Tibial nerve (tissue), 4 donors: ENCODE measurements at places on chromosomes 7 and 10.

DNA sequence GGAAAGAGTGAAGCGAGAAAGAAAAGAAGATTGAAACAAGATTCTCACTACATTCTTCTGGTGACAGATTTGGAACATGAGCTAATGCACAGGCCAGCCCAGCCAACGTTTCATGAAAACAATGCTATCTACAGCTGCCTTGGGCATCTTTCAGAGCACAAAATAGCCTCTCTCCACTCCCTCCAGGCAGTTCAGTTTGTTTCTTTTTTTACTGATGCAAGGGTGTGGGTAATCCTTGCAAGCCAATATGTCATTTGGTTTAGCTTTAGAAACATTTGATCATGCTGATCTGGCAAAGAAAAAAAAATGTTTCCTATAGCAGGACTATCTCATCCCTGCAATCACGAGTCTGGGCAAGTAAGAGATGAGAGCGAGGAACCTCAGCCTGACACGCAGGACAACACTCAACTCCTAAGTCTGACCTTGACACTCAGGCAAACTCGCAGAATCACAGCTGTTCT, 35.9 kb downstream of the SVIL start:
- H3K4me1 ChIP-seq, result peaks cover 14% of the 10 kb centered on the region
- H3K27me3 ChIP-seq, result no peaks in the 10 kb centered on the region
- peak; percentile 40 for DNase-seq
- peak overlapping the region; percentile 63 for H3K27ac ChIP-seq
- H3K4me3 ChIP-seq, result no peak overlapping the region
- H3K36me3 ChIP-seq, result no peaks in the 10 kb centered on the region

DNA sequence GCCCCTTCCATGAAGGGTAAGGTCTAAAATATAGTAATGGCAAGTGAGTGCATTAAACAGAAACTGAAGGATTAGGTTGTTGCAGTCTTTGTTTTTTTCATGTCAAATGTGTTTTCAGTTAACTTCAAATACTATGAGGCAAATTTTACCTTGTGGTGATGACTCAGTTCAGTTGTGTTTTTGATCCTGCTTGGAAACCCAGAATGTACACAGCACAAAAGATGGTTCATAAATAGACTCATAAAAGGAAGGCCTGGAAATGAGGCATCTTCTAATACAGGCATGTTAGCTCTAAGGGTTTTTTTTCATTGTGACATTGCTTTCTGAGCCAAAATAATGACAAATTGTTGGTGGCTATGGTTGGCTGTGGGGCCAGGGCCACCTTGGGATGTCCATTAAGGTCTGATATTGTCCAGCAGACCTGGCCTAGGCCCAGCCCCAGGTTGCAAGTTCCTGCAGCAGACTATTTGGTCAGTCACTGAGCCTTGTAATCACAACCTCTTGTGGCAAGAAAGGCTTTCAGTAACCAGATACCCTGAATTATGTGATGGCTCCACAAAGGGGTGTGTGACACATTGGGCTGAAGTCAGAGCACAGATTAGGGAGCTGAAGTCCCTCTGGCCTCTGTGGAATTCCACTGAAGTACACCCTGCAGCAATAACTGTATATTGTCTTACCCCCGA, 69.0 kb upstream of the SAMD8 start:
- no peak overlapping the region for H3K4me3 ChIP-seq
- no peak overlapping the region for H3K27ac ChIP-seq
- DNase-seq, result no peak
- peaks cover 12% of the 10 kb centered on the region for H3K27me3 ChIP-seq

GRCh38 chr7:97357459-97357858, 240.0 kb downstream of the SDHAF3 start:
- no peaks in the 10 kb centered on the region for H3K4me1 ChIP-seq
- no peak overlapping the region for H3K27ac ChIP-seq
- H3K4me3 ChIP-seq, result no peak overlapping the region
- no peaks in the 10 kb centered on the region for H3K36me3 ChIP-seq
- no peaks in the 10 kb centered on the region for H3K27me3 ChIP-seq
- no peak for DNase-seq

DNA sequence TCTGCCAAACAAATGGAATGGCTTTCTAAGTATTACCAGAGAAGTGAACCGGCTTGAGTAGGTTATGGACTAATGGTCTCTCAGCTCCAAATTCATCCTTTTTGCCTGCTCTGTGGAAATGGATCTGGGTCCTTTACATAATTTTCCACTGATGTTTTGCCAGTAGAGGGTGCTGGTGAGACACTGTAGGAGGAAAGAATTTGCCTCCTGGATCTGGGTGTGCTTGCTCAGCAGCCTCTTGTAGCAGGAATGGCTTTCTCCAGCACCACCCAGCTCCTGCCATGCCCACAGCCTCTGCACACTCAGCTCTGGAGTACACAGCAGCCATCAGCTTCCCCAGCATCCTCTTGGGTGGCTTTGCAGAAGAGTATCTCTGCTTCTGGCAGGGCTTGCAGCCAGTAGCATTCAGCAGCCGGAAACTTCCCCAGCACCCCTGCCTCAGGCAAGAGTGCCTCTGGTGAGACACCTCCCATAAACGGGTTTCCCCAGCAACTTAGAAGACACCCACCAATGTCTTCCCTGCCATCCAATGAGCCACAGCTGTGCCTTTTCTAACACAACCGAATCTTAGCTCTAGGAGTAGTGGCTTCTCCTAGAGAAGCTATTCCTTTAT, 235.0 kb upstream of the PLPP4 start:
- H3K27ac ChIP-seq, result no peak overlapping the region
- H3K4me1 ChIP-seq, result no peaks in the 10 kb centered on the region
- no peaks in the 10 kb centered on the region for H3K36me3 ChIP-seq
- H3K4me3 ChIP-seq, result no peak overlapping the region
- DNase-seq, result no peak

DNA sequence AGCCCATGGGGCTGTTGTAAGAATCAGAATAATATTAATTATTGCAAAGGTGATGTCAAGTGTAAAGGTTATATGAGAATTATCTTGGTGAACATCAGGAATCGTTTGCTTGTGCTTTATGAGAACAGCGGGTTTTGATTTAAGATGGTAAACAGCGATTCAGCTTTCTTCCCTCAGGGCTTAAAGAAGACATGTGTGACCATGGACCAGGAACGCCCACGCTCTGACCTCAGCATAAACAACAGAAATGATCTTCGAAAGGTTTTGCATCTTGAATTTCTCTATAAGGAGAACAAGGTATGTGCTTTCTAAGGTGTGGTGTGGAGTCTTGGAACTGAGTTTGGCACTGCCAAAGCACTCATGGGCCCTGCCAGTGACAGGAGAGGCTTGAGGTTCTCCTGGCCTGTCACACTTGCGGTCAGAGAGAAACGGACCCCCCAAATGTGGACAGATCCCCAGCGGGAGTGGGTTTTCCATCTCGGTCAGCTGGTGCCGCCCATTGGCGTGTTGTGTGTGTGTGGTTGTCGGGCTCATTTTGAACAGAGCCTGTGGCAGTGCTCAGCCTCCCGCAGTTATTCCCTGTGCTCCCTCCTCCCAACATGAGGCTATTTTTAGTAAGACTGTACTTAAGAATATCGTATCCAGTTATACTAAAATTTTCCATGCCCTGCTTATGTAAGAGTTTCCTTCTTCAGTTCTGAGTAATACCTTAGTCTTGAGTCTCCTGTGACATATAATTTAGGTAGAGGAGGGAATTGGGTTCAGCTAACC, 7.2 kb downstream of the MINDY4 start:
- H3K4me3 ChIP-seq, result no peak overlapping the region
- H3K27me3 ChIP-seq, result no peaks in the 10 kb centered on the region
- DNase-seq, result no peak
- peaks cover 12% of the 10 kb centered on the region for H3K4me1 ChIP-seq
- H3K36me3 ChIP-seq, result peaks cover 45% of the 10 kb centered on the region

GRCh38 chr7:149877890-149878522, 4.2 kb downstream of the ATP6V0E2 start:
- H3K36me3 ChIP-seq, result peaks cover 36% of the 10 kb centered on the region
- no peak for DNase-seq
- no peak overlapping the region for H3K27ac ChIP-seq
- H3K4me3 ChIP-seq, result no peak overlapping the region
- H3K27me3 ChIP-seq, result no peaks in the 10 kb centered on the region

- no peak overlapping the region for H3K27ac ChIP-seq
- H3K4me1 ChIP-seq, result no peaks in the 10 kb centered on the region
- DNase-seq, result no peak
- H3K4me3 ChIP-seq, result no peak overlapping the region
Measured at GRCh38 chr7:121755818-121756552, 117.0 kb upstream of the PTPRZ1 start.

DNA sequence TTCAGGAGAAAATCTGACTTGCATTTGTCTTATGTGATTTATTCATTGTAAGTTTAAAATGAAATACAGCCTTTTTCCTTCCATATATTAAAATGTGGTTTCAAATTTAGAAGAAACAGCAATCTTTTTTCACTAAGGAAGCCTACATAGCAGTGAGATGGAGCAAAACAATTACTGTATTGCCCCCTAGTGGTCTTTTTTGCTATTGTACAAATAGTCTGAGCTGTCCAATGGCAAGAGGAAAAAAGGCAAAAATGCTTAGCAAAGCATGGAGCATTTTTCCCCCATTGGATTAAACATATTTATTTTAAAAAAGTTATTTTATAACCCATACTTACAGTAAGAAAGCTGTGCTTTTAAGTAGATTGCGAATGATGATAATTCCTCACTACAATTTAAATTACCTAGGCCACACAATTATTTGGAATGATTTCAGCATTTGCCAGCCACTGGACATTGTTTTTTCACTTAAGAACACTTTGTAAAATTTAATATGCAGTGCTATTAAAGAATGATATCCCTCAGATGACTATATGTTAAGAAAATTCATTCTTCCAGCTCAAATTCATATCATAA, 119.5 kb downstream of the CPED1 start:
- H3K36me3 ChIP-seq, result no peaks in the 10 kb centered on the region
- H3K27ac ChIP-seq, result no peak overlapping the region
- no peaks in the 10 kb centered on the region for H3K27me3 ChIP-seq
- no peak for DNase-seq

DNA sequence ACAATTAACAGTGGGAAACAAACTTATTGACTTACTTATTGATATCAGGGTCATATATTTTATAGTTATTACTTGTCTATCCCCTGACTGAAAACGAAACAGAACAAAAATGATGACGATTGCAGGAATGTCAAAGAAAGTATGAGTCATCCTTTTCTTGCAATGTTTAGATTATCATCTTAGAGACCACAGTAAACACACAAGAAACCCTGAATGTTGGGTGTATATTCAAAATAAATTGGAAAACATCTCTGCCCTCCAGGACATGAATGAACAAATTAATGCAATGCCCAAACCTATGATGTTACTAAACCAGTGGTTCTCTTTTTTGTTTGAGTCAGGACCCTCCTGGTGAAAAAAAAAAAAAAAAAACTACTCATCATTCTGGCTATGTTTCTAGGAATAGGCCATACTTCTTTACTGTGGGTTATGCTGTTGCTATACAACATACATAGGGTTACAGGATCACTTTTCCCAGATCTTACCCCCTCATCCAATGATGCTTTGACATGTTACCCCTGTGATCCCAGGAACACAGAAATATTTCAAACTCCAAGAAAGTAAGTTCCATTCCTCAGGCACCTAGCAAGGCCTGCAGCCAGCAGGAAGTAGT, 623.4 kb upstream of the IGFBP3 start:
- H3K4me1 ChIP-seq, result no peaks in the 10 kb centered on the region
- no peak for DNase-seq
- no peak overlapping the region for H3K27ac ChIP-seq
- H3K27me3 ChIP-seq, result no peaks in the 10 kb centered on the region
- H3K4me3 ChIP-seq, result no peak overlapping the region
- no peaks in the 10 kb centered on the region for H3K36me3 ChIP-seq

- no peak for DNase-seq
- H3K27ac ChIP-seq, result no peak overlapping the region
- H3K27me3 ChIP-seq, result no peaks in the 10 kb centered on the region
- H3K36me3 ChIP-seq, result no peaks in the 10 kb centered on the region
Measured at GRCh38 chr7:88806280-88807037, 10.9 kb upstream of the TEX47 start.

GRCh38 chr7:43461349-43462024, 121.4 kb upstream of the STK17A start:
- DNase-seq, result no peak
- no peak overlapping the region for H3K4me3 ChIP-seq
- H3K4me1 ChIP-seq, result peaks cover 30% of the 10 kb centered on the region
- no peak overlapping the region for H3K27ac ChIP-seq
- no peaks in the 10 kb centered on the region for H3K36me3 ChIP-seq

GRCh38 chr10:31073996-31074721, 42.5 kb upstream of the ZNF438 start:
- no peak overlapping the region for H3K4me3 ChIP-seq
- no peak for DNase-seq
- H3K36me3 ChIP-seq, result no peaks in the 10 kb centered on the region
- H3K27ac ChIP-seq, result peak overlapping the region; percentile 76
- no peaks in the 10 kb centered on the region for H3K4me1 ChIP-seq

- no peak overlapping the region for H3K27ac ChIP-seq
- no peaks in the 10 kb centered on the region for H3K27me3 ChIP-seq
- H3K4me3 ChIP-seq, result no peak overlapping the region
- H3K4me1 ChIP-seq, result no peaks in the 10 kb centered on the region
Measured at GRCh38 chr10:124008681-124009080, 84.7 kb downstream of the CHST15 start.

DNA sequence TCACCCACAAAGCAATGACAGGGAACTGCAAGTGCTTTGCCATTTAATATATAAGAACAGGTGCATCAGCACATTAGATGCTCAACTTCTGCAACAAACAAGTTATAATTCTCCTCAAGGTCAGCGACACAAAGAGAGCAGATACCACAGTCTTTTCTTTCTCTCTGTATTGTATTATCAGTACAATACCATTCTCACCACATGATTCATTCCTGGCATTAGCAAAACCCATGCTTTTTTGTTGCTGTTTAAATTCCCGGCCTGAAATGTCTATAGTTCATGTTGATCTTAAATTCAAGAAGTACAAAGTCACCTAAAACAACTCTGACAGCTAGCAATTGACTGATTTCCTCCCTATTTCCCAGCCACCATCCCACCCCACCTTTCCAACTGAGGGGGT, 111.8 kb upstream of the FEZF1 start:
- H3K27ac ChIP-seq, result no peak overlapping the region
- no peak for DNase-seq
- no peak overlapping the region for H3K4me3 ChIP-seq
- H3K36me3 ChIP-seq, result no peaks in the 10 kb centered on the region
- no peaks in the 10 kb centered on the region for H3K27me3 ChIP-seq

- H3K36me3 ChIP-seq, result no peaks in the 10 kb centered on the region
- no peak overlapping the region for H3K4me3 ChIP-seq
- H3K27me3 ChIP-seq, result no peaks in the 10 kb centered on the region
- no peak overlapping the region for H3K27ac ChIP-seq
Measured at GRCh38 chr7:21947946-21948345, 2.2 kb upstream of the CDCA7L start.

DNA sequence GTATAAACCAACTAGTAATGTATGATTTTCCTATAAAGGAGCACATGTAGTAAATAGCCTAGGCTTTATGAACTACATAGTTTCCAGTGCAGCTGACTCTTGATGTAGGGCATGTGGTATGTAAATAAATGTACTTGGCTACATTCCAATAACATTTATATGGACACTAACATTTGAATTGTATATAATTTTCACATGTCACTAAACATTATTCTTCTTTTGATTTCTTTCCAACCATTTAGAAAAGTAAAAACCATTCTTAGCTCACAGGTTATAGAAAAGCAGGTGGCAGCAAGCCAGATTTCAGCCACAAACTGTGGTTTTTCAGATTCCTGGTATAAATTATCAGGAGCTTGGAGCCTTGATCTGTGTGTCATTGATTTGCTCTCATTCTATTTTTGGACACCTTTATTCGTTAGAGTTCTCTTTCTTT, 1182.0 kb downstream of the CNTNAP2 start:
- H3K27me3 ChIP-seq, result no peaks in the 10 kb centered on the region
- no peaks in the 10 kb centered on the region for H3K36me3 ChIP-seq
- H3K27ac ChIP-seq, result no peak overlapping the region
- no peaks in the 10 kb centered on the region for H3K4me1 ChIP-seq
- H3K4me3 ChIP-seq, result no peak overlapping the region
